Osteocyte (in vitro differentiated cells): ENCODE measurements at places on chromosomes 4 and X. TPM values are rescaled to one million over a fixed set of nuclear protein-coding genes. Genes with fewer than 3 reads are reported as not detected.

DNA sequence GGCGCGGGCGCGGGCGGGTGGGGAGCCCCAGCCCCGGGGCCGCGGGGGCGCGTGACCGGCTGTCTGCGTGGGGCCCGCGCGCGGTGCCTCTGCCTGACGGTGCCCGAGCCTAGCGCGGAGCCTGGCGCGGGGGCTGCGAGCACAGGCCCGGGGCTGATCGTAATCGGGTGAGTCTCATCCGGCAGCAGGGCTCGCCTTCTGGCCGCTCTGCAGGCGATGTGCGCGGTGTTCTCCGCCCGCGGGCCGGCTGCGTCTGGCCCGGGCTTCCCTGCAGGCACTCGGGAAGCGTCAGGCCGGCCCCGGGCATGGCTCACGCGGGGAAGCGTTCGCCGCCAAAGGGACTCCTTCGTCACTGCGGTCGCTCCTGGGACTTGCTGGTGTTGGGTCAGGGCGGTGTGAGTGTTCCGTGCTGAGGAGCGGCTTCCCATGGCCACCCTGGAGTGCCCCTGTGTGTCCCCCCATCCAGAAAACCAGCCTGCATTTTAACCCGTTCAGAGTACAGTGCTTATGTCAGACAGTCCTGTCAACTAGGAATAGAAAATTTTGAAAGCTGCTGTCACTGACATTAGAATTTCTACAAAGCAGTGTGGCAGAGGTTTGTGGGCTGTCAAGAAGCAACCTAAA is 40.6 kb downstream of the FAM149A start:
- no peaks in the 10 kb centered on the region for H3K36me3 ChIP-seq
- H3K27ac ChIP-seq: peak overlapping the region; percentile 56
- peaks cover 12% of the 10 kb centered on the region for H3K4me1 ChIP-seq
- peaks cover 8% of the 10 kb centered on the region for H3K27me3 ChIP-seq
- DNase-seq: no peak

DNA sequence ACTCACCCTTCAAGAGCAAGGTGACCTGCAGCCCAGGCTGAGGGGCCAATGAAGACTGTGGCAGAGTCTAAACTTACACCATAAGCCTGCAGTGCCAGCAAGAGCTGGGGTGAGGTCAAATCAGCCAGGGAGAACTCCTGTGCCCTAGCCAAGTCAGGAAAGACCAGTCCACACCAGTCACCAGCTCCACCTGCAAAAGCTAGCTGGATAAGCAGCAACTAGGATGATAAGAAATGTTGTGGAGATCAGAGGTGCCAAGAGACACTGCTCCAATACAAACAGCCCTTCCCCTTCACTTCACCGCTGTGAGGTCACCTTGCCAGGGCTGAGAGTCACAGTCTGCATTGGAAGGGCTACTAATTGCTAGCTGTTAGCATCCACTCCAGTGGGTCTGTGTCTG is 31.3 kb downstream of the NIPAL1 start:
- H3K27me3 ChIP-seq: peaks cover 38% of the 10 kb centered on the region
- no peak overlapping the region for H3K27ac ChIP-seq
- DNase-seq: no peak
- no peak overlapping the region for H3K4me3 ChIP-seq
- H3K36me3 ChIP-seq: no peaks in the 10 kb centered on the region

GRCh38 chr4:36568575-36568974 is 287.2 kb downstream of the DTHD1 start:
- H3K27ac ChIP-seq: no peak overlapping the region
- no peak for DNase-seq
- no peaks in the 10 kb centered on the region for H3K36me3 ChIP-seq
- no peaks in the 10 kb centered on the region for H3K27me3 ChIP-seq

Gene VCX3A
- total RNA-seq: 0.63 and 0.67 TPM in 2 replicates

Gene FGFBP2
- total RNA-seq: not detected in 2 replicates

Gene MAOB
- total RNA-seq: not detected in 2 replicates
